ENCODE measurements at places on chromosomes 5 and 9.

- DNase-seq: no peak
These were observed 48.5 kb downstream of the MFAP3 start for GRCh38 chr5:154087260-154087659.

DNA sequence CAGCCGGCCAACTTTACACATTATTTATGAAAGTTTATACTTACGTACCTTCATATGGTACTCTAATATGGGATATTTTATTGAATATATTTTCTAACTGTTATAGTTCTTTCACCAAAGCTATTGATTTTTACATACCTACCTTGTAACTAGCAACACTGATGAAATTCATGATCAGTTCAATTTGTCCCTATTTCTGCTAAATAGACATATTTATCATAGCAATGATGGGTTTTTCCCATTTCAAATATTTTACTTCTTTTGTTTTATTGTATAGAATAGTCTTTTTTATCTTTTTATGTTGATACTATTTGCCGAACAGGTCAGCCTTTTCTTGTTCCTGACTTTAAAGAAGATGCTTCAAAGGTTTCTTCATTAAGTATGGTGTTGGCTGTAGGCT lies 59.0 kb upstream of the CTNND2 start:
- DNase-seq: no peak

DNA sequence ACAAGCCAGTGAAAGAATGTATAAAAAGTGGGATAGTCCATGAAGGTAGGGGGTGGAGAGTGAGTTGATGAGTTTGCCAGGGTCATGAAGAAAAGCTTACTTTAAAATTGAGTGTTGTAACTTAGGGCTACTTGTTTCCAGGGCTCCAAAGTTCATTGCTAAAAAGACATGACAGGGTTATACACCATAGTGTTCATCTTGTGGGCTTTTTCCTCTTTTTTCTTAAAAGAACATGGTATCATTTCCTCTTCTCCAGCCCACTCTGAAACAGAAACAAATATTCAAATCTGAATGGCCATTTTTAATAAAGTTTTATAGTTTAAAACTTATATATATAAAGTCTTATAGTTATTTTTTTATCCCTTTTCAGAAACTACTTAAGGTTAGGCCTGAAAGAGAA lies 115.7 kb upstream of the SMC2 start:
- no peak for DNase-seq

DNA sequence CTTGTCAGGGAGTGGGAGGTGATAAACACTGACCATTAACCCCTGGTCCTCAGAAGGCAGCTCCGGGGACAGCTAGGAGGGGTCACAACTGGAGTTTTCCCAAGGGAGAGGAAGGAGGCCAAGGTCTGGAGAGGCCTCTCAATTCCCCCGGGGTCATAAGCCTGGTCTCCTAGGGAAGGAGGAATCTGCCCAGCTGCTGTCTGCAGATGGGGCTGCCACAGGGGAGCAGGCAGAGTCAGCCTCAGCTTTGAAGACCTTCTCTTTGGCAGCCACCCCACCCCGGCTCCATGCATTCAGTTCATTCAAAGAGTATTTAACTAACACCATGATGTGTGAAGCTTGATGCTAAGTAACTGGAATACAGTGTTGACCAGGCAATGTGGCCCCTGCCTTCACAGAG lies 74.6 kb upstream of the HSPA9 start:
- no peak for DNase-seq

- DNase-seq: no peak
These were observed 189.6 kb downstream of the ARHGEF28 start for GRCh38 chr5:73815631-73816030.

GRCh38 chr5:138706655-138707480 lies 46.4 kb upstream of the CTNNA1 start:
- no peak for DNase-seq

DNA sequence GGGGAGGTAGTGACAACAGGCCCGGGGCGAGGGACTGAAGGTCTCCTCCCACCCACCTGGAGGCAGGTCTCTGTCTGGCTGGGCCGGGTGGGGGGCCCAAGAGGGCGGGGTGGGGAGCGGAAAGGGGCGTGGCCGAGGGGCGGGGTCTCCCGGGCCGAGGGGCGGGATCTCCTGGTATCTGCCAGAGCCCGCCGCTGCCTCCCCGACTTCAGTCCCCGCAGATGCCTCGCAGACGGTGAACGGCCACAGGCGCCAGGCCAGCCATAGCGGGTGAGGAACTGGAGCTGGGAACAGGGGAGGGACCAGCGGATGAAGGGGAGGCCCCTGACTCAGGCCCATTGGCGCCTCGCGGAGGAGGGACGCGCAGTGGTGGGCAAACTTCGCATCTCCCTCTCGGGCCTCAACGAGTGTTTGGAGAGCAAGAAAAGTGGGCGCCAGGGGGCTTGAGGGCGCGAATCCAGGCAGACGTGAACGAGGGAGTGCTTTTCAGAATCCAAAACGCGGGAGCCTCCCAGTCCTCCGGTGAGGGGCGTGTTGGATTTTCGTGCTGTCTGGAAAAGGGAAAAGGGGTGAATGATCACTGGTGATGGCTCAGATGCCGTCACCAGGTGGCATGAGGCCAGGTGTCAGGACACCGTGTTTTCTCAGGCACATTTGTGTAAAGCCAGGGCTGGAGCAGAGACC lies at the start of gene ADGRD2:
Gene ADGRD2 (plus strand): TSS at position 211 of the 684 bp plus-strand sequence. CDS start 1,216 bp downstream, outside the sequence.
- peak; percentile 39 for DNase-seq

DNA sequence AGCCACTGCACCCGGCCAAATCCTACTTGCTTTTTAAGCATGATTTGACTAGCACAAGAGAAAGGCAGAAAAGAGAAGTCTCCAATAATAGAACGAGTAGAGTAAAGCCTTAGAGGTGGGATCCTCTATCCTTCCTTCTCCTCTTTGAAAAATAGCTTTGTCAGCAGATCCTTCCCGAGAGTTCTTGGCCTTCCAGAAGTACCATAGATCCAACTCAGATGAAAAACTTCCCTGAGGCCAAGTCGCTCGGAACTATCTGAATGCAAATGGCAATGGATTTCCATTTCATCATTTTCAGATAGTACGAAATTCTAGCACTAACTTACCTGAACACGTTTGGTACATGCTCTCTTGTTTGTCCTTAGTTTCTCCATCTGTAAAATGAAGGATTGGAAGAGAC lies 52.0 kb upstream of the SLIT3 start:
- no peak for DNase-seq

DNA sequence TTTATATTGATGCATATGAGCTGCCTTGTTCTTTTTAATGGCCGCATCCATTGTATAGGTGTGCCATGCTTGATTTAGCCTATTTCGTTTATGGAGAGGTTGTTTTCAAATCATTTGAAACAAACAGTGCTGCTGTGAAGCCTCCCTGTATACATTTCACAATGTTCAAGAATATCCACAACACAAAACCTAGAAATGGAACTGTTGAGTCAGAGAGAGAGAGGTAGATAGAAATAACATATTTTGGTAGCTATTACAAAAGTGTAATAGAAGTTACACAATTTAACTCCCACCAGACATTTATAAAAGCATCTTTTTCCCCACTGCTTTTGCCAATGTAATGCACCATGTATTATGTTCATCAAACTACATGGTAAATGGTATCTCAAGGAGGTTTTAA lies 82.0 kb downstream of the FRMD3 start:
- no peak for DNase-seq

Data from progenitor cell of endocrine pancreas (in vitro differentiated cells).